ENCODE measurements at places on chromosomes 4 and X.
A peak's percentile ranks its signal among the peaks of the same experiment; 100 is the strongest.

GRCh38 chr4:101050088-101050836 lies 297.1 kb downstream of the PPP3CA start:
- peaks cover 9% of the 10 kb centered on the region for H3K4me1 ChIP-seq
- H3K4me3 ChIP-seq = no peak overlapping the region
- H3K27me3 ChIP-seq = no peaks in the 10 kb centered on the region

DNA sequence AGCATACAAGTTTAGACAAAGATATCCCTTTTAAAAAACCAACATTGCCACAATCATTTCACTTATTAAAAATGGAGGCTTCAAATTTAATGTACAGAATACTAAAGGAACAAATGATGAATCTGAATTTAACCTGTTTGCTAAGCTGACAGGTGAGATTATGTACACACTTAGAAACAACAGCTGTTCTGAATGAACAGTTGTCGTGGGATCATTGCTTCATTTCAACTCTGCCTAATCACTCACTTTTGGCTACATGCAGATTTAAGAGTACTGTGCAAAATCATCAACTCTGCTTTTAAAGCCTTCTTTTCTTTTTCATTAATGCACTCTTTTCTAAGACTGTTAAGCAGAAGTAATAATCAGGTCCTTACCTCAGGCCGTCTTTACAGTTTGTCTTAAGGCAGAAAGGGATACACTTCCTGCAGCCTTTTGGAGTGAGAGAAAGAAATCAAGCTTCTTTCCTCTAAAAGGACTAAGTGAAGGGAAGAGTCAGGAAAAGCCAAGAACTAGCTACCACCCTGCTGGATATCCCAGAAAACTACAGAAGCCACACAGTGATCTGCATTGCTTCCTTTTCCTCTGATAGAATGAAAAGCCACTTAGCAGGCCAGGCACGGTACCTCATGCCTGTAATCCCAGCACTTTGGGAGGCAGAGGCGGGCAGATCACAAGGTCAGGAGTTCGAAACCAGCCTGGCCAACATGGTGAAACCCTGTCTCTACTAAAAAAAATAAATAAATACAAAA lies 54.7 kb upstream of the NPNT start:
- H3K4me1 ChIP-seq = no peaks in the 10 kb centered on the region
- no peak for DNase-seq
- H3K27me3 ChIP-seq = no peaks in the 10 kb centered on the region
- H3K27ac ChIP-seq = no peak overlapping the region

DNA sequence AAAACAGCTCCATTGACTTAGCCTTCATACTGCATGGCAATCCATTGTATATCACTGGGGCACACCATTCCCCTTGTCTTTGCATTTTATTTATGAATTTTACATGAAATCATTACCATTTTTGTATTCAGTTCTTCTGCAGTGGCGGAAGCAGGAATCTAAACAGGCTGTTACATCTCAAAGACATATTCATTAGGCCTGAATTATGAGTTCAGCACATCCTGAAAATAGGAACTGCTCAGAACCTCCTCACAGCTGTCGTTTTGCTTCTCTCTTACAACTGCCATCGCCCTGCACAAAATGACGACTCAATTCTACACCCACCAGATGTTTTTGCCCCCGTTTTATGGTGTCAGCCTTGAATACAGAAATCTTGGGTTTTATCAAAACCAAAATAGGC lies 474.4 kb upstream of the MAGEB18 start:
- no peak for DNase-seq
- H3K36me3 ChIP-seq = no peaks in the 10 kb centered on the region
- H3K27me3 ChIP-seq = no peaks in the 10 kb centered on the region
- no peak overlapping the region for H3K4me3 ChIP-seq
- no peak overlapping the region for H3K27ac ChIP-seq

GRCh38 chrX:73838123-73838522 lies 275.1 kb downstream of the CHIC1 start:
- H3K4me1 ChIP-seq = no peaks in the 10 kb centered on the region
- H3K36me3 ChIP-seq = no peaks in the 10 kb centered on the region
- no peak overlapping the region for H3K4me3 ChIP-seq
- H3K27ac ChIP-seq = no peak overlapping the region

DNA sequence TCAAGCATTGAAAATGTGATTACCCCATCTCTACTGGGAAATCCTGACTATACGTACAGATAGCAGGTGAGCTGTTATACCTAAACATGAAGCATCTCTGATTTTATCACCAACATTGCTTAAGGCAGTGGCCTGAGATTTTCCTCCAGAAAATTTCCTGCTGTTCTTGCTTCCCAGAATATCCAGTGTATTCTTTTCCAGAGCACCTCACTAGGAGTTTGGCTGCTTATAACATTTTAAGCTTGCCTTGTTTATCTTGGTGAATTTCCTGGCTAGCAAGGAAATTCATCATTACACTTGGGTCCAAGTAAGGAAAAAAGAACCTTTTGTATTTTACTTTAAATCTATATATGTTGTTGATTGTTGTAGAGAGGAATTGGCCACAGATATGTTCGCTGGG lies 73.0 kb upstream of the CLCN4 start:
- no peak for DNase-seq
- no peaks in the 10 kb centered on the region for H3K27me3 ChIP-seq
- peaks cover 46% of the 10 kb centered on the region for H3K4me1 ChIP-seq
- no peak overlapping the region for H3K4me3 ChIP-seq

- no peaks in the 10 kb centered on the region for H3K4me1 ChIP-seq
- DNase-seq = no peak
- H3K4me3 ChIP-seq = no peak overlapping the region
- no peaks in the 10 kb centered on the region for H3K27me3 ChIP-seq
These were observed 60.8 kb upstream of the MID1 start for GRCh38 chrX:10681167-10681566.

- no peak for DNase-seq
- H3K36me3 ChIP-seq = peaks cover 58% of the 10 kb centered on the region
- H3K4me3 ChIP-seq = no peak overlapping the region
- peaks cover 18% of the 10 kb centered on the region for H3K4me1 ChIP-seq
- H3K27ac ChIP-seq = no peak overlapping the region
These were observed 43.3 kb upstream of the CTAG2 start for GRCh38 chrX:154696676-154697045.

GRCh38 chr4:56979421-56980072 lies 851 bp downstream of the POLR2B start:
- no peaks in the 10 kb centered on the region for H3K27me3 ChIP-seq
- H3K4me1 ChIP-seq = peaks cover 52% of the 10 kb centered on the region

DNA sequence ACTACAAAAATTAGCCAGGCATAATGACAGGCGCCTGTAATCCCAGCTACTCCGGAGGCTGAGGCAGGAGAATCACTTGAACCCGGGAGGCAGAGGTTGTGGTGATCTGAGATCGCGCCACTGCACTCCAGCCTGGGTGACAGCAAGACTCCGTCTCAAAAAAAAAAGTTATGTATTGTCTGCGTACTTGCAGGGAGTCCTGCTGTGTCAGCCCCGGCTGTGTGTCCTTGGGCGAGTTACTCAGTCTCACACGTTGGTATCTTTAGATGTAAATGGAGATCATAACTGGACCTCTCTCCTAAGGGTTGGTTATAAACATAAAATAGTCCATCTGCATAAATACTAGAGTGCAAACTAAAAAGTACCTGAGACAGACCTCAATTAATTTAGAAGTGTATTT lies 22.7 kb upstream of the TBC1D14 start:
- H3K4me3 ChIP-seq = no peak overlapping the region
- DNase-seq = no peak
- H3K4me1 ChIP-seq = peaks cover 13% of the 10 kb centered on the region

DNA sequence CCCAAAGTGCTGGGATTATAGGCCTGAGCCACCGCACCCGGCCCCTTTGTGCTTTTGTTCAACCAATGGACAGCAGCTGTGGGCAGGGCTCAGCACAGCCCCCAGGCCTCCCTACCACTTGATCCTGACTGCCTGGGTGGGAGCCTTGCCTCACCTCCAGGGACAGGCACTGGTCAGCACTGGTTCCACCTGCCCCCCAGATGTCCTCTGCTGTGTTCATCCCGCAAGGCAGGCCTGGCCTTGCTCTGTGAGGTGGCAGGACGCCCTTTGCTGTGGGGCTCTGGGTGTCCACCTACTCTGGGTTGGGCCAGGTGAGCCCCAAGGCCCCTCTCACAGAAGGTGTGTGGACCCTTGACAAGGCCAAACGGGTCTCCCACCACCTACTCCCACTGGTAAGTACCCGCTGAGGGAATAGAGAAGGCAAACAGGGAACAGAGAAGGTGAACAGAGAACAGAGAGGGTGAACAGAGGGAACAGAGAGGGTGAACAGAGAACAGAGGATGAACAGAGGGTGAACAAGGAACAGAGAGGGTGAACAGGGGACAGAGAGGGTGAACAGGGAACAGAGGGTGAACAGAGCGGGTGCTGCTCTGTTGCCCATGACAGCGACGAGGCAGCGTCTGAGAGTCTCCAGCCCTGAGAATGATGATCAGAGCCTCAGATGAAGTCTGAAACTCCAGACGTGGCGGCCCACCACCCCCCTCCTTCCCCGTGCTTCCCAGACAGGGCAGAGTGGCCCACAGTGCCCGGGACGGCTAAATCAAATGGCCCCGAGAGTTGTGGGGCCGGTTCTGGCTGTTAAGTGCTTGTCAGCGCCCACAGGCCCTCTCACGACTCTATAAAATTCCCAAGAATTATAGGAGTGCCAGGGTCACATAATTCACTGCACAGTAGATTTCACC lies 55.0 kb upstream of the NKX1-1 start:
- peaks cover 19% of the 10 kb centered on the region for H3K27me3 ChIP-seq
- no peak overlapping the region for H3K27ac ChIP-seq
- no peak for DNase-seq
- no peaks in the 10 kb centered on the region for H3K36me3 ChIP-seq

DNA sequence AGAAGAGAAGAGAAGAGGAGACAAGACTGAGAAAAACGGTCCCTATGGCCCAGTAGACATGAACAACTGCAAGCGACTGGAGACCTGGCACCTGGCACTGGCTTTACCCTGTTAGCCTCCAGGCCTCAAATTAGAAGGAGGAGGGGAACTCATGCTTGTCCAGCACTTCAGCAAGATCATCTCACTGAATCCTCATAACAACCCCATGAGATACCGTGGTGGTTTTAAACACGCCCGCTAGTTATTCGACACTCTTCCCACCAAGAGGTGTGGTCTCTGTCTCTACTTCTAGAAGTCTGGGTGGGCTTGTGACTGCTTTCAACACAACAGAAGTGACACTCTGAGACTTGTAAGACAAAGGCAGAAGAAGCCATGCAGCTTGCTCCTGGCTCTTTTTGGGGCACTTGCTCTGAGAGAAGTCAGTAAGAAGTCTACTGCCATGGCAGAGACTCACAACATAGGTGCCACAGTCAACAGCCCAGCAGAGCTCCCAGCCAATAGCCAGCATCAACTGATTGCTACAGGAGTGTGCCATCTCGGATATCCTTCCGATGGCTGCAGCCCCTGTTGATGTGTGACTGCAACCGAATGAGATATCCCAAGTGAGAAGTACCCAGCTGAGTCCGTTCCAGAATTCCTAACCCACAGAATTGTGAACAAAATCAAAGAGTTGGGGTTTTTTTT lies 34.0 kb upstream of the BCOR start:
- H3K36me3 ChIP-seq = no peaks in the 10 kb centered on the region
- H3K4me3 ChIP-seq = no peak overlapping the region
- no peak for DNase-seq

DNA sequence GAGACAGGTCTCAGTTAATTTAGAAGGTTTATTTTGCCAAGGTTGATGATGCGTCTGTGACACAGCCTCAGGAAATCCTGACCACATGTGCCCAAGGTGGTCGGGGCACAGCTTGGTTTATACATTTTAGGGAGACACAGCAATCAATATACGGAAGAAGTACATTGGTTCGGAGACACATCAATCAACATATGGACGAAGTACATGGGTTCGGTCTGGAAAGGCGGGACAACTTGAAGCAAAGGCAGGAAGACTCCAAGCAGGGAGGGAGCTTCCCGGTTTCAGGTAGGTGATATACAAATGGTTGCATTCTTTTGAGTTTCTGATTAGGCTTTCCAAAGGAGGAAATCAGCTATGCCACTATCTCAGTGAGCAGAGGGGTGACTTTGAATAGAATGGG lies 225.2 kb upstream of the ZFP42 start:
- H3K36me3 ChIP-seq = no peaks in the 10 kb centered on the region
- no peaks in the 10 kb centered on the region for H3K4me1 ChIP-seq
- H3K27me3 ChIP-seq = no peaks in the 10 kb centered on the region
- no peak overlapping the region for H3K27ac ChIP-seq
- DNase-seq = no peak
- no peak overlapping the region for H3K4me3 ChIP-seq

DNA sequence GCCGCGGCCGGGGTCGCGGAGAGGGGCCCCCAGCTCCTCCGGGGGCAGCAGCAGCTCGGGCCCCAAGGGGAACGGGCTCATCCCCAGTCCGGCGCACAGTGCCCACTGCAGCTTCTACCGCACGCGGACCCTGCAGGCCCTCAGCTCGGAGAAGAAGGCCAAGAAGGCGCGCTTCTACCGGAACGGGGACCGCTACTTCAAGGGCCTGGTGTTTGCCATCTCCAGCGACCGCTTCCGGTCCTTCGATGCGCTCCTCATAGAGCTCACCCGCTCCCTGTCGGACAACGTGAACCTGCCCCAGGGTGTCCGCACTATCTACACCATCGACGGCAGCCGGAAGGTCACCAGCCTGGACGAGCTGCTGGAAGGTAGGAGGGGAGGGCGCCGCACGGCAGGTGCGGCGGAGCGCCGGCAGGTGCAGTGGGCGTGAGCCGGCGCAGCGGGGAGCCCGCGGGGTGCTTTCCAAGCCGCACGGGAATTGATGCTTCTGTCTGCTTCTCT lies 886 bp downstream of the DCLK2 start:
- no peaks in the 10 kb centered on the region for H3K36me3 ChIP-seq
- peak overlapping the region; percentile 49 for H3K4me3 ChIP-seq
- H3K27ac ChIP-seq = no peak overlapping the region
- DNase-seq = peak; percentile 34
- H3K27me3 ChIP-seq = peaks cover 62% of the 10 kb centered on the region
- H3K4me1 ChIP-seq = peaks cover 9% of the 10 kb centered on the region

GRCh38 chr4:92406488-92406887 lies 102.7 kb downstream of the GRID2 start:
- H3K27me3 ChIP-seq = no peaks in the 10 kb centered on the region
- no peaks in the 10 kb centered on the region for H3K36me3 ChIP-seq
- no peak for DNase-seq
- no peaks in the 10 kb centered on the region for H3K4me1 ChIP-seq
- H3K4me3 ChIP-seq = no peak overlapping the region

DNA sequence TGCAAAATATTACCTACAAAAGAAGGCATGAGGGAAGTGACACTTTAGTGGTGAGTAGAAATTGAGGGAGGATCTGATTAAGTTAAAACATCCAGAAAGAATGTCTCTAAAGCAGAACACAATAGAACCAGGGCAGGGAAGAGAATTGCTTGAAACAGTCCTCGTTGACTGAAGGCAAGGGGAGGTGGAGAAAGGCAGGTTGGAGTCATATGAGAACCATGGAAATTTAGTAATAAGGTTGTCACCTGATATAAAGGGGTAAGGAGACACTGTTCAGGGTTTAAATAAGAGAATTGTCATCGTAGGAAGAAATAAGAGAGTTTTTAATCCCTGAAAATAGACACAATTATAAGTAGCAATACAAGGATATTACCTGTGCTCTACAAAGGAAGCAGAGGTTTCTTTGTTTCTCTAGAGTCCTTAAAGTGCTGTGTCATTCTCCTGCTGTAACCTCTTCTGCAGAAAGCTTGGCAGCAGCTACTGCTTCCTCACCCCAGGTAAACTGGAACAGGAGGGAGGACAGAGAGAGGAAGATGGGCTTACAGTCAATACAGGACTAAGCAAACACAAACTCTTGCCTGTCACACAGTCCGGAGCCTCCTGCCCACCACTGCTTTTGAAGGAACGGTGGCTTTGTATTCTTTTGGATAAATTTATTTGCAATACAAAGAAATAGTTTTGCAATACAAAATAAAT lies 258.4 kb downstream of the PPARGC1A start:
- no peaks in the 10 kb centered on the region for H3K36me3 ChIP-seq
- no peaks in the 10 kb centered on the region for H3K4me1 ChIP-seq
- H3K27ac ChIP-seq = no peak overlapping the region
- no peak for DNase-seq
- H3K27me3 ChIP-seq = no peaks in the 10 kb centered on the region
